Endothelial cell of umbilical vein (primary cell): ENCODE measurements at places on chromosomes 13 and 19. TPM values are rescaled to one million over a fixed set of nuclear protein-coding genes. Genes with fewer than 3 reads are reported as not detected.

The ATP4A gene
- not detected in 2 replicates for total RNA-seq

The LAIR1 gene
- total RNA-seq, result not detected in 2 replicates

The PLIN4 gene
- not detected in 2 replicates for total RNA-seq

The SERP2 gene
- 0.85 TPM in 1 of 2 replicates, not detected in the other for total RNA-seq

The CCDC70 gene
- total RNA-seq, result not detected in 2 replicates

The LILRB2 gene
- total RNA-seq, result not detected in 2 replicates

The ZNF583 gene
- total RNA-seq, result 2.4 and 4.8 TPM in 2 replicates

The GJB2 gene
- not detected in 2 replicates for total RNA-seq

The EFNB2 gene
- total RNA-seq, result 69.5 and 80.3 TPM in 2 replicates

The KLK12 gene
- not detected in 2 replicates for total RNA-seq

The SLC10A2 gene
- total RNA-seq, result not detected in 2 replicates

The ERICH6B gene
- total RNA-seq, result not detected in 2 replicates

The CEBPA gene
- total RNA-seq, result not detected in 2 replicates

The SIGLEC5 gene
- total RNA-seq, result not detected in 2 replicates

The SOX1 gene
- total RNA-seq, result not detected in 2 replicates

The SLC8A2 gene
- not detected in 2 replicates for total RNA-seq

The RUBCNL gene
- not detected in 2 replicates for total RNA-seq

The EDDM13 gene
- 0.65 TPM in 1 of 2 replicates, not detected in the other for total RNA-seq
